Endothelial cell of umbilical vein (primary cell): ENCODE measurements at places on chromosomes 11 and 22.
A peak's percentile ranks its signal among the peaks of the same experiment; 100 is the strongest.

DNA sequence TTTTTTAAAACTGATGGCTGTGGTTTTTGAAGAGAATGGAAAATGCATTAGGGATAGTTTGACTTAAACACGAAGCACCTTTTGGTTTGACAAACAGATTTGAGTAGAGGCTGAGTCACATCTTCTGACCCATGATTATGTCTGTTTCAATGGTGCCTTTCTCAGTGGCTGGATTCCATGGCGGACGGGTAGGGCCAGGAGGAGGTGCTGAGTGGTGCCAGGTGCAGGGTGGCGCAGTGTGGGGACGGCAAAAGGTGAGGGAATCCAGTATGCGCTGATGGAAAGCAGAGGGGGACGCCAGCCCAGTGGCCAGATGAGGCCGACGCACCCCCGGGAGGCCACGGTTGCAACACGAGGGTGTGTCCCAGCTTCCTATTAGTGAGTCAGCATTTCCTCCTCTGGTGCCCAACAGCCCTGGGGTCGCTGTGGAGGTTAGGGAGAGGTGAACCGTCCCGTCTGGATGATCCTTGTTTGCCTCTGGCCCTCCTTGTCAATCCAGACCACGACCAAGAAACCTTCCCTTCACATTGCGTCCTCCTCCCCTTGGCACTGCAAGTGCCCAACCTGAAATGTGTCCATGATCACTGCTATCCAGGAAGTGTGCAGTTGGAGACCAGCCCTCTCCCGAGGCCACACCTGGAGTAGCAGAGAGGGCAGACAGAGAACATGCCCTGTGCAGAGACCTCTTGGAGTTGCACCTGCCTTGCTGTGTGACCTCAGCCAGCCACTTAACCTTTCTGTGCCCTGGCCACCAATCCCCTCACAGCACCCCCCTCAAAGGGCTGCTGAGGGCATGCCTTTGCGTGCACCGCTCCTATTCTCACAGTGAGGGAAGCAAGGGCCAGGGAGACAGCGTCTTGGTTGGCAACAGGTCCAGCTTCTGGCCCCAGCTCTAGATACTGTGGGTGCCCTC is 32.5 kb upstream of the ATXN10 start:
- peaks cover 13% of the 10 kb centered on the region for H3K4me1 ChIP-seq
- H3K4me3 ChIP-seq = no peak overlapping the region
- H3K27me3 ChIP-seq = peaks cover 19% of the 10 kb centered on the region
- peak; percentile 26 for DNase-seq

GRCh38 chr11:82176945-82177344 is 556.7 kb downstream of the FAM181B start:
- no peak overlapping the region for H3K27ac ChIP-seq
- H3K4me1 ChIP-seq = no peaks in the 10 kb centered on the region
- no peaks in the 10 kb centered on the region for H3K27me3 ChIP-seq
- H3K4me3 ChIP-seq = no peak overlapping the region
- no peaks in the 10 kb centered on the region for H3K36me3 ChIP-seq
- DNase-seq = no peak

DNA sequence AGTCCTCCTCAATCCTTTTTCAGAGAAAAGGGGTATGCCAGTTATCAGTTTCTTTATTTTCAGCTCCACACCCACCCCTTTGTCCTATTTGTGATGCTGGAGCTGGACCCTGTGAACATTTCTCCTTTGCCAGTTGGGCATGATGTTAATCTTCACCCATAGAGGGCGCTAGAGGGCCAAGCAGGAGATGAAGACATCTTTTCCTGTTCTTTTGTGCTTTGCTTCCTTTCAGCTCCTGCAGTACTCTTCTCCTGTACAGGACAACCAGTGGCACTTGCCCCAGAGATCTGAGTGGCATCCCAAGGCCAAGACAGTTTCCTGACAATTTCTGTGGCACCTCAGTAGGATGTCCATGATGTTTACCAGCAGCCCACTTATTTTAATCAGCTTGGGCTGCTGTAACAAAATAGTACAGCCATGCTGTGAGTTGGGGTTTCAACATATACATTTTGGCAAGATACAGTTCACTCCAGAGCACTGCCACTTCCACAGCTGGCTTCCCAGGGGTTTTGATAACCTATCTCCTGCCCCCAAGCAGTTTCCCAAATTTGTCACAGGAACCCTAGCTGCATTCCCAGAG is 4.6 kb downstream of the SAA2 start:
- H3K4me1 ChIP-seq = no peaks in the 10 kb centered on the region
- H3K27ac ChIP-seq = no peak overlapping the region
- peaks cover 13% of the 10 kb centered on the region for H3K27me3 ChIP-seq
- H3K4me3 ChIP-seq = no peak overlapping the region

DNA sequence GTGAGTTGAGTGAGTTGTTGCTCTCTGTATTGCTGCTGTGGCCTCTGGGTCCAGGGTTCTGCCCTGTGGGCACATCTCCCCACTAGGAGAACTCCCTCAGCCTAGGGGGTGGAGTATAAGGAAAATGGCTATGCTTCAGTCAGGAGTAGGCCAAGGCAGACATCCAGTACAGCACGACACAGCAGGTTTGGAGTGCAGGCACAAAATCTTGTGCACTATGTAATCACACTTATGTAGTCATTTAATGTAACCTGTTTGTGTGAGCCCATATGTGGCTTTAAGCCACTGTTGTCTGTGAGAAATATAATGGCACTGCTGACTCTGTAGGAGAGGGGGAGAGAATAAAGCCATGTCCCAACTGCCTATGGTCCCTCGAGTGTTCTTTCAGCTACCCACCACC is 90.1 kb downstream of the CCDC83 start:
- no peak overlapping the region for H3K4me3 ChIP-seq
- no peaks in the 10 kb centered on the region for H3K27me3 ChIP-seq

GRCh38 chr22:46072981-46073682 is 77.2 kb upstream of the PPARA start:
- peak overlapping the region; percentile 68 for H3K27ac ChIP-seq
- peaks cover 53% of the 10 kb centered on the region for H3K4me1 ChIP-seq
- H3K27me3 ChIP-seq = no peaks in the 10 kb centered on the region
- peak overlapping the region; percentile 88 for H3K4me3 ChIP-seq
- DNase-seq = no peak

GRCh38 chr11:36469881-36470802 is 39.9 kb downstream of the TRAF6 start:
- no peak overlapping the region for H3K27ac ChIP-seq
- no peak for DNase-seq
- H3K4me3 ChIP-seq = no peak overlapping the region
- H3K27me3 ChIP-seq = no peaks in the 10 kb centered on the region
- H3K4me1 ChIP-seq = no peaks in the 10 kb centered on the region
- H3K36me3 ChIP-seq = no peaks in the 10 kb centered on the region

- no peak overlapping the region for H3K4me3 ChIP-seq
- no peaks in the 10 kb centered on the region for H3K4me1 ChIP-seq
- no peaks in the 10 kb centered on the region for H3K27me3 ChIP-seq
- DNase-seq = no peak
- no peak overlapping the region for H3K27ac ChIP-seq
Measured at GRCh38 chr11:109845437-109845836, 247.8 kb upstream of the ZC3H12C start.

GRCh38 chr11:130278151-130278550 is 36.6 kb downstream of the ZBTB44 start:
- no peaks in the 10 kb centered on the region for H3K27me3 ChIP-seq
- no peak overlapping the region for H3K27ac ChIP-seq
- H3K36me3 ChIP-seq = no peaks in the 10 kb centered on the region
- no peaks in the 10 kb centered on the region for H3K4me1 ChIP-seq
- DNase-seq = no peak

DNA sequence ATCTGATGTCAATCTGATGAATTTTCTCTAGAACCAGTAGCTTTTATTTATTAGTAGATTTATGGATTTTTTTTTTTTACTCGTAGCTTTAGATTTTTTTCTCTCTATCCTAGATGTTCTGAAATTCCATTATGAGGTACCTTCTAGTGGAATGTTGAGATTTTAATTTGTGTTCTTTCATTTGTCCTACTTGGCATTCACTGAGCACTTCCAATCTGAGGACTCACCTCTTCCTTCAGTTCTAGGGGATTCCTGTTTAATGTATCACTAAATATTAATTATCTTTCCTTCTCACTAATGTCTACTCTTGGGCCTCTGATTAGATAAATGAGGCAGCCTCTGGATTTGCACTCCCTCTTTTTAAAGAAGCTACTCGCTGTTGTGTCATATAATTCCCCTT is 40.2 kb upstream of the WNT7B start:
- peaks cover 8% of the 10 kb centered on the region for H3K4me1 ChIP-seq
- no peak overlapping the region for H3K27ac ChIP-seq
- H3K27me3 ChIP-seq = no peaks in the 10 kb centered on the region
- no peak overlapping the region for H3K4me3 ChIP-seq
- no peaks in the 10 kb centered on the region for H3K36me3 ChIP-seq

DNA sequence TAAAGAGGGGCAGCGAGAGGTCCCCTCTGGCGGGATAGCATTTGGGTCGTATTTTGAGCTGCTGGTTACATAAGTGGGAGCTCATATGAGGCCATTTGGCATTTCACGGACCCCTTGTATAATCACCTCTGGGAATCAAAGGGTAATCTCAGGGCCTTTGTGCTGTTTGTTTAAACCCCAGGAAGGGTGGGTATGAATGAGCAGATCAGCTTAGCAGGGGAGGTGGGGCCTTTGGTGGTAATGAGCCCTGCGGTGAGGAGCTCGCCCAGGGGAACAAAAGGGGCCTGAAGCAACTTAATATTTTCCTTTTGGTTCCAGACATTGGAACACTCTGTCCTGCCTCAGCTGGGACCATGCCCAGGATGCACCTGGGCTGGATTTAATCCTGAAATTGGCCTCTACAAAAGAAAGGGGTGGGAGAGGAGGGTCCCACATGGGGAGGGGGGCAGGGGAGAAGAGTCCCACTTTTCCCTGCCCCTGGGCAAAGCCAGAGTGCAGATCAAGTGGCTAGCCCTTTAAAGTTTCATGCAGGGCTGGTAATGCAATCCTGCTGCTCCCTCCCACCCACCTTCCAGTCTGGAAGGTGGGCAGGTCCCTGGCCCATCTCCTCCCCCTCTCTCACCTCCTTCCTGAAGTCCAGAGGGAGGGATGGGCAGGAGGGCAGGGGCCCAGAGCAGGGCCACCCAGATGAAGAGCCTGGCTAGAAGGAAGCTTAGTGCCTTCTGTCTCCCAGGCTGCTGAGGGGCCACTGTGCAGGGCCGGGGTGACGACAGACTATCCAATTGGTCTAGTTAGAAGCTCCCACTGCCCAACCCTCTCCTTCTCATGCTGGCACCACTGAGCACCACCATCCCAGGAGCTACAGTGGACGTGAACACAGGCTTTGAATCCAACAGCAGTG is 10.5 kb downstream of the TSKU start:
- no peak overlapping the region for H3K27ac ChIP-seq
- H3K36me3 ChIP-seq = peaks cover 8% of the 10 kb centered on the region
- H3K27me3 ChIP-seq = no peaks in the 10 kb centered on the region
- no peak for DNase-seq

GRCh38 chr22:48886604-48887393 is 940.9 kb downstream of the BRD1 start:
- no peak overlapping the region for H3K27ac ChIP-seq
- no peak for DNase-seq
- no peaks in the 10 kb centered on the region for H3K4me1 ChIP-seq
- H3K27me3 ChIP-seq = no peaks in the 10 kb centered on the region
- H3K4me3 ChIP-seq = no peak overlapping the region

GRCh38 chr11:114185436-114185835 is 110.8 kb upstream of the NNMT start:
- H3K4me1 ChIP-seq = peaks cover 2% of the 10 kb centered on the region
- no peak for DNase-seq
- H3K27me3 ChIP-seq = no peaks in the 10 kb centered on the region
- no peaks in the 10 kb centered on the region for H3K36me3 ChIP-seq

GRCh38 chr11:65116370-65117205 is 913 bp downstream of the ZNHIT2 start:
- H3K4me1 ChIP-seq = peaks cover 24% of the 10 kb centered on the region
- peak; percentile 38 for DNase-seq
- peak overlapping the region; percentile 24 for H3K4me3 ChIP-seq

- no peaks in the 10 kb centered on the region for H3K27me3 ChIP-seq
- no peak overlapping the region for H3K4me3 ChIP-seq
- no peaks in the 10 kb centered on the region for H3K36me3 ChIP-seq
Measured at GRCh38 chr11:126332221-126332711, 23.2 kb upstream of the ST3GAL4 start.

DNA sequence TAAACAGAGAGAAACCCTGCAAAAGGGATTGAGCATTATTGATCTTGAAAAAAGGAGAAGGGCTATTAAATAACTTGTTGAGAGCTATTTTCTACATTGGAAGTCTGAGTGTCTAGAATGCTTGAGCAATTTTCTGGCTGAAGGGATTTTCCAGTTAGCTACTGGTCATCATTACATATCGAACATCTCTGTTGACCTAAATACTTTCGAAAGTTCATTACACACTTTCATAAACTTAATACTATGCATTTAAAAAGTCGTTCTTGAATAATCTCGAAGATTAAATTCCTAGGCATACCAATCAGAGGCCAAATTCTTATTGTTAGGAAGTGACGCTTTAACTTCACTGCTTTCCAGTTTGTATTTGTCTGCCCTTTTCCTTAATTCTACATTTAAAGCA is 13.7 kb downstream of the ETS1 start:
- no peak for DNase-seq
- no peak overlapping the region for H3K4me3 ChIP-seq
- H3K4me1 ChIP-seq = peaks cover 28% of the 10 kb centered on the region
- H3K27me3 ChIP-seq = no peaks in the 10 kb centered on the region

DNA sequence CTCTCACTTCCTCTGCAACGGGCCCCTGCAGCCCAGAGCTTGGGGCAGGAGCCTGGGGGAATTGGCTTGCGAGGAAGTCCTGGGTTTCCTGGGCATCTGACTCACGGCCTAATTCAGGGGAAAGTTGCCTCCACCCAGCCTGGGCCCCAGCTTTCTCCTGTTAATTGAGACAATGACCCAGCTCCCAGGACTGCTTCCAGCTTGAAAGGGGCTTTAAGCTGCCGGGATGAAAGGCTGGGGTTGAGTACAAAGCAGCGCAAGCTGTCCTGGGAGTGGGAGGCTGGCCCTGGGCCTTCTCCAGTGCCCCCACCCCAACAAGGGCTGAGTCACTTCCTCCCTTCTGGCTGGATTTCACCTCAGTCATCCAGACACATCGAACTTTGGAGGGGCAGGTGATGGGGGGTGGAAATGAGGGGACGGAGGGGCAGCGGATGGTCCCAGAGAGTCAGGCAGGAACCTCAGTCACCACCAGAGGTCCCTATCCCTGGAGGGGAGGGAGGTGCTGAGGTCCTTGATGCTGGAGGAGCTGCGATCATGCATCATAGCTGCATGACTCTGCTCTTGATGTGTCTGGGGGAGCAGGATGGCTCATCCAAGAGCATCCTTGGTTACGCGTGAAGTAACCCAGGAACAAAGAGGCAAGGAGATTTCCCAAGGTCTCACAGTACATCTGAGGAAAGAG is 30.1 kb upstream of the OAF start:
- no peaks in the 10 kb centered on the region for H3K36me3 ChIP-seq
- peaks cover 13% of the 10 kb centered on the region for H3K27me3 ChIP-seq
- H3K4me1 ChIP-seq = no peaks in the 10 kb centered on the region
- H3K27ac ChIP-seq = no peak overlapping the region
- H3K4me3 ChIP-seq = no peak overlapping the region
- DNase-seq = peak; percentile 42

GRCh38 chr22:22556995-22557925 is 1.8 kb downstream of the PRAME start:
- no peak for DNase-seq
- no peak overlapping the region for H3K27ac ChIP-seq
- no peaks in the 10 kb centered on the region for H3K36me3 ChIP-seq
- no peak overlapping the region for H3K4me3 ChIP-seq
- no peaks in the 10 kb centered on the region for H3K27me3 ChIP-seq
- H3K4me1 ChIP-seq = no peaks in the 10 kb centered on the region

GRCh38 chr22:47575291-47575690 is 812.8 kb downstream of the TBC1D22A start:
- H3K36me3 ChIP-seq = no peaks in the 10 kb centered on the region
- H3K4me1 ChIP-seq = no peaks in the 10 kb centered on the region
- H3K27me3 ChIP-seq = no peaks in the 10 kb centered on the region
- DNase-seq = no peak
